Right renal pelvis (tissue), 4 donors: ENCODE measurements at places on chromosomes 11 and 22. TPM values are rescaled to one million over a fixed set of nuclear protein-coding genes. Genes with fewer than 3 reads are reported as not detected.

TNNI2 gene
- 0.52 TPM for polyA plus RNA-seq

KDM4D gene
- 2.3 TPM for polyA plus RNA-seq

ART5 gene
- 2.8 TPM for polyA plus RNA-seq

VPS26B gene
- polyA plus RNA-seq, result 47.1 TPM

IGF2 gene
- 994 TPM for polyA plus RNA-seq

SCUBE1 gene
- 5.7 TPM for polyA plus RNA-seq

PHF21B gene
- polyA plus RNA-seq, result 3.5 TPM

MICAL2 gene
- 9.2 TPM for polyA plus RNA-seq

APOL1 gene
- 15.7 TPM for polyA plus RNA-seq
